ENCODE measurements at places on chromosomes 1 and 21.

DNA sequence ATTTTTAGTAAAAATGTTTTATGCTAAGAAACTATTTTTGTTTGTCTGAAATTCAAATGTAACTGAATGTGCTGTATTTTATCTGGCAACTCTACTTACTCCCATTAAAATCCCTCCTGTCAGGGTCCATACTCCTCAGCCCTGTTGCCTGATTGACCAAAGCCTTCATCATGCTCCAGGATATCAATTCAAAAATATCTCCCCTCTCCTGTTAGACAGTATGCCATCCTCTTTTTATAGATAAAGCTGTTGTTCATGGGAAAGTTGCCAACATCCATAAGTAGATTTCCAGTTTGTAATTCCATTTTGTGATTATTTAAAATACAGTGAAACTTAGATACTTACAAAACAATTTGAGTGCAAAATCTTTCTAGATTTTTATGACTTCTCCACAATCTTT, 65.7 kb downstream of the DTL start:
- DNase-seq, result no peak

- no peak for DNase-seq
These were observed 29.8 kb downstream of the PKP1 start for GRCh38 chr1:201313086-201313485.

DNA sequence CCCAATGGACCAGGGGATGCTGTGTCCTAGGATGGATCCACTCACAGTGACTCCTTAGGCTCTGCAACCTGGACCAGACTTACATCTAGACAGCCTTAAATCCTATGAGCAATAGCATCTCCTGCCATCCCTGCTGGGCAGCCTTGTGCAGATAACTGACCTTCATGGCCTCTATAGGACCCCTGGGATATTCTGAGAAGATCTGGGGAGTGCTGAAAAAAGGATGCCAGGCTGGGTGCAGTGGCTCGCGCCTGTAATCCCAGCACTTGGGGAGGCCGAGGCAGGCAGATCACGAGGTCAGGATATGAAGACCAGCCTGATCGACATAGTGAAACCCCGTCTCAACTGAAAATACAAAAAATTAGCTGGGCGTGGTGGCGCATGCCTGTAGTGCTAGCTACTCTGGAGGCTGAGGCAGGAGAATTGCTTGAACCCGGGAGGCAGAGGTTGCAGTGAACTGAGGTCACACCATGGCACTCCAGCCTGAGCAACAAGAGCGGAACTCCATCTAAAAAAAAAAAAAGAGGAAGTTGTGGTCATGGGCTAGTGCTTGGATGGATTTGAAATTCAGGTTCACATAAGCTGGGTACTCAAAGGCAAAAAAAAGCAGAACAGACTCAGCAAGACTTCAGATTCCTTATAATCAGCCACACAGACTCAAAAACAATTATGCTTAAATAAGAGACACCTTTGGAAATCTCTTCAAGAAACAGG, 10.9 kb upstream of the SH2D1B start:
- no peak for DNase-seq

DNA sequence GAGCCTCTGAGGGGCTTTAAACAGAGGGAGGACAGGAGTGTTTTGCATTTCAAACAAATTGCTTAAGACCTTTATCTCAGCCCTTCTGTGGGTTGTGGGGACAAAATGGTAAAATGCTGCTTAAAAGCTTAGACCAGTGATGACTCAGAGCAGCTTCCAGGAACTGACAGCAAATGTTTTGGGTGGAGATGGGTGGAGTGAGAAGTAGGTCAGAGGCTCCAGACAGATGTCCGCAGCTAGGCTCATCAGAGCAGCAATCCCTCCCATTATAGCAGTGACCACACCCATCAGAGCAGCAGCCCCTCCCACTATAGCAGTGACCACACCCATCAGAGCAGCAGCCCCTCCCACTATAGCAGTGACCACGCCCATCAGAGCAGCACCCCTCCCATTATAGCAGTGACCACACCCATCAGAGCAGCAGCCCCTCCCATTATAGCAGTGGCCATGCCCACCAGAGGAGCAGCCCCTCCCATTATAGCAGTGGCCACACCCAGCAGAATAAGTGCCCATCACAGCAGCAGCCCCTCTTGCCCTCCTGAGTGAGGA, 532.2 kb downstream of the MATN1 start:
- DNase-seq, result no peak

DNA sequence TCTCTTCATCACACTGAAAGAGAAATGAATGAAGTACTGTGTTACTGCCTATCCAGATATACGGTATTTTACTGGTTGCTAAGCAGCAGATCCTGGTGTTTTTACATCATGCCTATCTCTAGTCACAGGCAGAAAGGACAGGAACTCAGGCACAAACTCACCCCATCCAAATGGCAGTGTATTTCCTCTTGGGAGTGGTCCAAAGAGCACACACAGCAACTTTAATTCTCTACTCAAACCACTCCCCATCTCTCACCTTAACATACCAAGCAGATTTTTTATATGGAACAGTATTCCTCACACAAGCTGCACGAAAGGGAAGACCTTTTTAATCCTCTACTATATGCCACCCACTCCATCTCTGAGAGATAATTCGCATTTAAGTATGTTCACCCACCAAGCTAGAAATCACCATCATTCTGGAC, 27.3 kb downstream of the EIF4G3 start:
- peak; percentile 48 for DNase-seq

GRCh38 chr21:27480841-27481261, 514.0 kb upstream of the ADAMTS5 start:
- DNase-seq, result no peak

Measured in left lung (tissue), 14 donors.